ENCODE measurements at places on chromosomes 1 and 21.
A peak's percentile ranks its signal among the peaks of the same experiment; 100 is the strongest.

DNA sequence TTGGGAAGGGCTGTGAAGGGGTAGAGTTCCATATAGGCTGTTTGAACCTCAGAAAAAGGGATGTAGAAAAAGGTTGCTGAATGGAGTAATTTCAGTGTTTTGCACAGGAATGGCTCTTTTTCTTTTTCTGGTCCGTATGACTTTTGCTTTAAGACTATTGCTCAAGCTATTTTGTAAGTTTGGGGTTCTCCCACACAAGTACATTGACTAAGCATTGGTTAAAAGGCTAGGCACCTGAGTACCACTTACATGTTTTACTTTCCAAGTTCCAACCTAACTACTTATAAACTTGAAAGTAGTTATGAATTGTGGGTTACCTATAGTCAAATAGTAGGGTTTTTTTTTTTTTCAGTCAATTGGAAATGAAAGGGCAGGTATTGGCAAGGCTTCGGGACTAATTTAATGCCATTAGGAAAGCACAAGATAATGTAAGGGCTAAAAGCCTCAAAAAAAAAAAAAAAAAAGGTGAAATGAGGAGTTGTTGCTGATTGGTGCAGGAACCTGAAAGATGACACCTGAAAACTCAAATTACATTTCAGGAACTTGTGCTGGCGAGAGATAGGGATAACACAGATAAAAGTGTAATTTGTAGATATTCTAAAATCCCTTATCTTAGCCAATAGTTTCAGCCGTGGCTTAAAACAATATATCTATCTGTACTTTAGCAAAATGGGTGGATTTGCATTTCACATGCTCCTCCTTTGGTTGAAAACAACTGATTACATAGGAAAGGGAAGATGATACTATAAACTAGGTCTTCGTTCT, 209.5 kb downstream of the RPS6KC1 start:
- no peak for DNase-seq

GRCh38 chr1:165795894-165796293, 27.2 kb upstream of the TMCO1 start:
- DNase-seq, result no peak

- DNase-seq, result no peak
Observed at GRCh38 chr1:22709891-22710700, 543 bp upstream of the EPHB2 start.

GRCh38 chr1:242554577-242554976, 30.1 kb upstream of the PLD5 start:
- no peak for DNase-seq

DNA sequence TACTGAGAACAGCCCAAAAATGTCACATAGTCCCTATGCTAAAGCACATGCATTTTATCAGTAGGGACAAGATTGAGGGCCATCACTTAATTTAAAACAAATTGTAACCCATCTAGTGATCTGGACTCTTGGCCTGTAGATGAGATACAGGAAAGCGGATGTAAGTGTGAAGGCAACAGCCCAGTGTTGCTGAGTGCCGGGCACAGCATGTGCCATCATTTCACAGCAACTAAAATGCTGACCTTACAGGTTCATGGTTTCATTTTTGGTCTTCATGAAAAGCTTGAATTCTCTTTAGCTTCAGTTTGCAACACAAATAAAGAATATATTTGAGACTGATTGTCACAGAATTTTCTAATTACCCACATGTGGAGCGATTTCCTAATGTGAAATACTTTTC, 5.8 kb downstream of the COG2 start:
- no peak for DNase-seq

- no peak for DNase-seq
Observed at GRCh38 chr21:32112195-32112594, 166.7 kb downstream of the MIS18A start.

DNA sequence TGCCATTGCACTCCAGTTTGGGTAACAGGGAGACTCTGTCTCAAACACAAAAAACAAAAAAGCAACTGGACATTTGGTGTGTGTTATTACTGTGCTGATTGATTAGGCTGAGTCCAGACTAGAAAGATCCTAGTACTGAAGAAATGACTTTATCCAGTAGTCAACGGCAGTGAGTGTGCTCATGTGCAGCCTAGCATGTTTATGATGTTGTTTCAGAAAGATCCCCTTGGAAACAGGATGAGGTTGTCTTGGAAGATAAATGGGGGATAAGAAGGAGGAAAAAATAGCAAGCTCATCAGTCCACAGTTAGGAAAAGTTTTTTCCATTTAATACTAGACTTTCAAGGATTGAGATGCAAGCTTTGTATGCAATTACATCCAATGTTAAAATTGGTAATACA, 14.3 kb downstream of the RUSC1 start:
- DNase-seq, result no peak

DNA sequence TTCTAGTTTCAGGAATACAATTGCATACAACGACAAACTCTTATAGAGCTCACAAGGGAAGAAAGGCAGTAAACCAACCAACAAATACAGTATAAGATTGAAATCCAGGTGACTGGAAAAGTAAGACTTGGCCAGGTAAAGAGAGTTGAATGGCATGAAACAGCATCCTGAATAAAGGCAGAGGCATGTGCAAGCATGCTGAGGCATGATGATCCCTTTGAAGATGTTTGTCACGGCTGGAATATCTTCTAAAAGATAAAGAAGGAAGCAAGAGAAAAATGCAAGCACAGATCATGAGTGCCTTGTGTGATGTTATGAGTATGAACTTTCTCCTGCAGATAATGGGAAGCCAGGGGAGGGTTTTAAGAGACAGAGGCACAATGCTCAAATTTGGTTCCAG, 83.3 kb upstream of the SPATA6 start:
- DNase-seq, result no peak

DNA sequence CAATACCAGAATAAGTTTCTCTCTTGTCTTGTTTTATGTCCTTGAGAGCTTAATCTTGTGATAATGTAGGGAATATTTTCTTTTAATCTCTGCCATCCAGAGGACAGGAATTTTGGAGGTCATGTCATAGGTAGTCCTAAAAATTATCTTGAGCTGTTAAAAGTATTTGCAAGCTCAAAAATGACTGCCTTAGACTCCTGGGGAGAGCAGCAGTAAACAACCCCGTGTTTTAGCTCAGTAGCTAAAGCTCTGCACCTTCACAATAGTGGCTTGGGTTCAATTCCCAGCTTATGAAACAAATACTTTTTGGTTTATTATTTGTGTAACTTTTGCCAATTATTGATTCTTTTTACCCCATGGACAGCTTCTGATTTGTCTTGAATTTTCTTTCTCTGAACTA, 99.4 kb upstream of the OLFM3 start:
- DNase-seq, result no peak

DNA sequence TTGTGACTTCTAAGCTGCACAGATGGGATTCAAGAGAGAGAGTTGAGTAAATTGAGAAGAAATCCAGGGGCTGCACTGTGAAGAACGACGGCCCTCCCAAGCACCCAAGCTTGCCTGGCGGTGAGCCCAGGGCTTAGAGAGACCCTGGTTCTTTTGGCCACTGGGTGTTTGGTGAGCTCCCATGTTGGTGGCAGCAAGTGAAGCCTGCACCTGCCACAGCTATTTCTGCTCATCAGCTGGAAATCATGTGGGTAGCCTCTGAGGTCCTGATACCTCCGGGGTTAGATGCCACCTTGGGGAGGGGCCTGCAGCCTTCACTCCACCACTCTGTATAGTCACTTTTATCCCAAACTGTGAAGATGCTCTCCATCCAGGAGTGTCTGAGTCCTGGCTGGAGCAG, 6.2 kb upstream of the BTG2 start:
- DNase-seq, result no peak

DNA sequence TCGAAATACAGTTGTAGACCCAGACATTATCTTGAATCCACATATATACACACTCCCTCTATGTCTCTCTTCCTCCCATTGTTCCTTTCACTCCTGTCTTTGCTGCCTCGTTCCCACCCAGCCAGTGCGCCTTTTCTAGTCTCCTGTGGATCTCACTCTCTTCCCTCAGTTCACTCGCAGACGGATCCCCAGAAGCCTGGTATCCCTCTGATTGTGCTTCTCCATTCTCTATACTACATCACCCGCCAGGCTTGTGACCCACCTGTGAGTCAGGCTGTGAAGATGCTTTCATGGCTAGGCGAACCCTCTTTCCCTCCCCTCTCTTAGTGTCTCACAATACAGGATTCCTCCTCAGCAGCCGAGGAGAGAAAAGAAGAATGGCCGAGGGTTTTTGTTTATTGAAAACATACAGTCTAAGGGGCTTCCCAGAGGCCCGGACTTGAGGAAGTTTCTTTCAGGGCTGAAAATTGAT, 1.5 kb downstream of the HCN3 start:
- DNase-seq, result no peak

- DNase-seq, result no peak
Observed at GRCh38 chr1:151504759-151505158, 6.4 kb upstream of the CGN start.

GRCh38 chr1:1033009-1033587, 13.2 kb downstream of the AGRN start:
- peak; percentile 87 for DNase-seq

DNA sequence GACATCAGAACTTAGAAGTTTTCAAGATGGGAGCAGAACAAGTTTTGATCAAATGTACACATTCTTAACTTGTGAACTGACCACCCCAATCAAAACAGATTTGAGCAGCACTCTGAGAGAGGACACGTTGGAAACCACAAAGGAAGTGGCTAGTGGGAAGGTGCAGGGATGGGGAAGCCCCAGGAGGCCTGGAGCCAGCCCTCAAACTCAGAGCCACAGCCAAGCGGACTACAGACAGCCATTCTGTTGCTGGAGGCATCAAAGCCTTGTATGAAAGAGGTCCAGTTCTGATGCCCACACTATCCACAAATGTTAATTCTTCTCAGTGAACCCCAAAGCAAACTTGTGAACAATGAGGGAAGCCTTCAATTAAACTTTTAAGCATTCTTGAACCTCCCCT, 143.6 kb upstream of the RAB4A start:
- DNase-seq, result no peak
